A549 treated with Hydrocortisone at 1 μM for 4 hours (cell line): ENCODE measurements at places on chromosomes 11 and 22. TPM values are rescaled to one million over a fixed set of nuclear protein-coding genes. Genes with fewer than 3 reads are reported as not detected.

The MDK gene
- 13.3 to 20.6 TPM (median 19.0 TPM) in 5 replicates for total RNA-seq

The KLHL35 gene
- 0.82 to 1.5 TPM (median 0.89 TPM) in 5 replicates for total RNA-seq

The MPPED1 gene
- 0.03 to 0.07 TPM in 2 of 5 replicates, not detected in the others for total RNA-seq

The TMEM191B gene
- 0.63 to 1.5 TPM (median 1.3 TPM) in 5 replicates for total RNA-seq

The GRIA4 gene
- not detected in 5 replicates for total RNA-seq

The MEI1 gene
- total RNA-seq = 0.25 TPM in 1 of 5 replicates, not detected in the others

The OR5B21 gene
- total RNA-seq = not detected in 5 replicates

The CARNS1 gene
- total RNA-seq = 0.09 to 0.20 TPM (median 0.12 TPM) in 5 replicates

The MAML2 gene
- 2.2 to 4.3 TPM (median 3.7 TPM) in 5 replicates for total RNA-seq

The LGR4 gene
- 29.5 to 45.5 TPM (median 37.1 TPM) in 5 replicates for total RNA-seq

The FOLR2 gene
- total RNA-seq = not detected in 5 replicates

The GNAZ gene
- 1.9 to 3.1 TPM (median 2.8 TPM) in 5 replicates for total RNA-seq
